Non-pigmented ciliary epithelial cell (primary cell): ENCODE measurements at places on chromosomes 2 and 18.

GRCh38 chr2:12151716-12152115 is 405.3 kb downstream of the LPIN1 start:
- DNase-seq = no peak

DNA sequence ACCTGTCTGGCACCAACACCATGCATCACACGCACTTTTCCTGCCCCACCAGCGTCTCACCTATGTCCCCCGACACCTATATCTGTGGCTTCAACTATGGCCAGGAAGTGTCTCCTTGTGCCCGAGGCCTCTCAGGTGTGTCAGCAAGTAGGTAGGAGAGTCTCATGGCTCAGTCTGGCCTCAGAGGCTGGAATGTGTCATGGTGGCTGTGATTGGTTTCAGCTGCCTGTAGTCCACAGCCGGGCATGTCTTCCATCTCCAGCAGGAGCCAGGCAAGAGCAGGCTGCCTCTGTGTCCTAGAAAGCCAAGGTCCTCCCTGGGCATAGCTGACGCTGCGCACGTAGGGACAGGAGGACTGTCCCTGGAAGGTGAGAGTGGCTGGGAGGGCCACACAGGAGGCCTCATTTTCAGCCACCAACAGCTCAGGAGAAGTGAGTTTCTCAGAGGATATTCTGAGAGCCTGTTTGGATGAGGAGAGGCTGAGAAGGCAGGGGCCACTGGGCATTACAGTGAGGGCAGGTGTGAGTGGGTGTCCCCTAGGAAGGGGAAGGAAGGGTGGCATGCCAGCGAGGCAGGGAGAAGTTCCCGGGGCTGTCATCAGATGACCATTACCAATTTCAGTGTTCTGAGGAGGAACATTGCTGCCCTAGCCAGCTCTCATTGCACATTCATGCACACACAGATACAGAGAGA is 47.2 kb downstream of the SDC1 start:
- DNase-seq = no peak

GRCh38 chr2:96318723-96319122 is 6.4 kb upstream of the ITPRIPL1 start:
- no peak for DNase-seq

DNA sequence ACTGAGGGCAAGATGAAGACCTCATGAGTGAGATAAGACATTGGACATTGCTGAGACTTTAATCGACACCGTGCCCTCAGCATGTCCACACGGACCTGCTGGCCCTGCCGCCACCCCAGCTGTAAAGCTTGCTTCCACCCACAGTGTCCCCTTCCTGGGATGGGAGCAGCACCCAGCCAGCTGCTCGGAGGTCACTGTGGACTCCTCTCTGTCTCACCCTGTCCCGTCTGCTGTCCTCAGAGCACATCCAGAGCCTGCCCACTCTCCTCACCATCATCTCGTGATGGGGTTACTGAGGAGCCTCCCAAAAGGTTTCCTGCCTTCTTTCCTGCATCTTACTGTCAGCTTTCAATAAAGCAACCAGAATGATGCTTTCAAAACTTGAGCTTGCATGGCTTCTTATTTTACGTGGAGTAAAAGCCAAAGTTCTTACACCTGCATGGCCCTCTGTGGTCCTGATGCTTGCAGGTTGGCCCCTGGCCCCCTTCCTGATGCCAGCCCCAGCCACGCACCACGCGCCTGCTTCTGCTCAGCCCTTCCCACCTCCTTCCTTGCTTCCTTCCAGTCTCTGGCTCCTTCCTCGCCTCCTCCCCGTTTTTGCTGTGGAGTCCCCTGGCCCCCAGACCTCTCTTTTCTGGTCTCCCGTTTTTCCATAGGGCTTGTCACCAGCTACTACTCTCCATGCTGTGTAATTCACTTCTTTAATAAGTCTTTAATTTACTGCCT is 67.0 kb downstream of the DGKD start:
- no peak for DNase-seq

DNA sequence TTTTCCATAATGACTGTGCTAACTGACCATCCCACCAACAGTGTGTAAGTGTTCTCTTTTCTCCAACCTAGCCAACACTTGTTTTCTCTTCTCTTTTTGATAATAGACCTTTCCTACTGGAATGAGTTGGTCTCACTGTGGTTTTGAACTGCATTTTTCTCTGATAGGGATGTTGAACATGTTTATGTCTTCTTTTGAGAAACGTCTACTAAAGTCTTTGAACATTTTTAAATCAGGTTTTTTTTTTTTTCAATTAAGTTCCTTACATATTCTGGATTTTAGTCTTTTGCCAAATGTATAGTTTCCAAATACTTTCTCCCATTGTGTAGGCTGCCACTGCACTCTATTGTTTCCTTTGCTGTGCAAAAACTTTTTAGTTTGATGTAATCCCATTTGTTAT is 405.5 kb upstream of the FIGN start:
- DNase-seq = no peak

DNA sequence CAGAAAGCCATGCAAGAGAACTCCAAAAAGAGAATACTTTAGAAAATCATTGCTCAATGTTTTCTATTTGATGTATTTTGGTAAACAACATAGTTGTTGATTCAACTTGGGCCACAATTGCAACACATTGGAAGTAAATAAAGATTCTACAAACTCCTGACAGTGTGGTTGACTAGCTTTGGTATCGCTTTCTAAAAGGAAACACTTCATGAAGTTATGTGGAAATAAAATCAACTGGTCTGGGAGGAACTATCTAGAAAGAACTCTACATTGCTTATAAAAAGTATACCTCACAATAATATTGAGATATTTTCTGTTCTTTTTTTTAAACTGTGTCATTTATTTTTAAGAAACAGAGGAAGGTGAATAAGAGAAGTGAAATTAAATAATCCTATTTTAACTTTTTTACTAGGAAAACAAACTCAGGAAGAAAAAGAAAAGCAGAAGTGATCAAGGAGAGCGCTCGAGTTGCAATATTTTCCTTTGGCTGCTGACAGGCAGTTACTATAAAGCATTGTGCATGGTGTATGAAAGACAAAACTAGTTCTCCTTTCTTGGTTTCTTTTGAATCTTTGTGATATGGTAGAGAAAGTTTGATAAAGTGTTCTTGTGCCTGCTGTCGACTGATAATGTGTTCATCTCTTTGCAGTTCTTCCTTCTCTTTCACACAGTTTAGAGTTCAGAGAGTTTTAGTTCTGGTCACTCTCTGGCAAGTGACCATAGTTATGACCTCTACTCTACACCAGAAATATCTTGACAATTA is 3.0 kb downstream of the DHRS9 start:
- DNase-seq = no peak

DNA sequence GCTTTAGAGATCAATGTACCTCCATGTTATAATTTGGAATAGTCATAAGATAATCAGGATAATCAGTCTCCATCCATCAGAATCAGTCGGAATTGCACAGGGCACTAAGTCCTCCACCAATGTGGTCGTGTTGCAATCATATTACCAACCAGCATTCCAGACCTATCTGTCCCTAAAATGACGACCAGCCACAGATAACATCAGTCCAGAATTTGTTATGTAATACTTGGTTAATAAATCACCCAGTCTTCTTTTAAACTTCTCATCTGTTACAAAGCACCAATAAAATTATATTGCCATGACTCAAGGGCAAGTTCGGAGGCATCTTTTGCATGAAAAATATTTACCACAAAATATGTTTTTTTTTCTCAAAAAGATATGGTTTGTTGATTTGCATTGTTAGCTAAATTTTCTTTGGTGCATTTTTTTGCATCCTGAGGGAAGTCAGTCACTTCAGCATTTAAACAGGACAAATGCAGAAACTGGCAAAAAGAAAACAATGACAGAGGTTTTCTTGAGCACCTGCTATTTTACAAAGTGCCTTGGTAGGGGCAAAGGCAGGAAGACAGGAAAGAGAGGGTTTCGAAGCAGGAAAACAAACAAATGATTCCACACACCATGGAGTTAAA is 29.3 kb downstream of the PIEZO2 start:
- DNase-seq = no peak

DNA sequence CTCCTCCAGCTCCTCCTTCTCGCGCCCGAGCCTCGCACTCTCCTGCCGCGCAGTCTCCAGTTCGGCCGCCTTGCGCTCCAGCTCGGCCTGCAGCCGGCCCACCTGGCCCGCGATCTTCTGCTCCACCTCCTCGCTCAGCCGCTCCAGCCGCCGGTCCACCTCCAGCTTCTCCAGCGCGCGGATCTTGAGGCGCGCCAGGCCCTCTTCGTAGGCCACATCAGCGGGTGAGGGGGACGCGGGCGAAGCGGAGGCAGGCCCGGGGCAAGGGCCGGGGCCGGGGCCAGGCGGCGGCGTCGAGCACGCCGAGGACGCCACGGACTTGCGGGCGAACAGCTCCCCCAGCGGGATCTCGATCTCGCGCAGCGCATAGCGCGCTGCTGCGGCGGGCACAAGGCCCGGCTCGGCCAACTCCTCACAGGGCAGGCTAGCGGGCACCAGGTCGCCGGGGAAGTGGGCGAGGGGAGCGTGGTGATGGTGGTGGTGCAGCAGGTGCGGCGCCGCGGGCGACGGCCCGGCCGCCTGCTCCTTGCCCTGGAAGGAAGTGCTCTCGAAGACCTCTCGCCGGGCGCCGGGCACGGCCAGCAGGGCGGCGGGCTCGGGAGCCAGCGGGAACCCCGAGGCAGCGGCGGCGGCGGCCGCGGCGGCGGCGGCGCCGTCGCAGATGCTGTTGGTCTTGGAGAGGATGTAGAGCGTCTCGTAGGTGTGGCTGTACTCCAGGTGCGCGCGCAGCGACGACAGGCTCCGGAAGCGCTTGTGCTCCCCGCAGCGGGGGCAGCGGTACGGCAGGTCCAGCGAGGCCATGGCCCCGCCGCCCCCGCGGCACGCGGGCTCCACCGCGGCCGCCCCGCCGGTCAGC is 15.2 kb downstream of the FBXO41 start:
- DNase-seq = no peak

DNA sequence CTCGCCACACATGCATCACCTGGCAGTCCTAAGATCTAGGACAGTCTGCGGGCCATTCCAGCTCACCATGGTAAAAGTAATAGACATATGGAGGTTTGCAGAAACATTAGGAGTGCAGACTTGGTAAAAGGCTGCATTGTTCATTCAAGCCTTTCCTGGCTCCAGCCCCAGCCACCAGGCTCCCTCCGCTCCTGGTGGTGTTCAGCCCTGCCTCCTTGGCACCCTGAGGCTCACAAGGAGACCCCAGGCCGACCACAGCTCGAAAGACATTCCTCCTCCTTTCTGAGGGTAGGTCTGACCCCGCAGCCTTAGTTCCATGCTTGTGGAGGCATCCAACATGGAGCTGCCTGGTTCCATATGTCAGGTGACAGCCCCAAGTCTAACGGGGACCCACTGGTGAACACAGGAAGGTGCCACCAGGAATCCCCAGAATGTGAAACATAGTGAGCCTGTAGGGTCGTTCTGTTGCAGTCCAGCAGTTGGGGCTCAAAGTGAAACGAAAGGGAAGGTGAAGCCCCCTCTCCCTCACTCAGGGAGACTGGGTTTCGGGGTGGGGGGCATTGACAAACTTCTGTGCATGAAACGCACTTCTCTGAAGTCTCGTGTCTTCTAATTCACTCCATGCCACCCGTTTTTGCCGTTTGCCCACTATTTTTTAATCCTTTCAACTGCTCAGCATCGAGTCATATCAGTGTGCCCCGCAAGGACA is 5.0 kb upstream of the SP100 start:
- DNase-seq = no peak

DNA sequence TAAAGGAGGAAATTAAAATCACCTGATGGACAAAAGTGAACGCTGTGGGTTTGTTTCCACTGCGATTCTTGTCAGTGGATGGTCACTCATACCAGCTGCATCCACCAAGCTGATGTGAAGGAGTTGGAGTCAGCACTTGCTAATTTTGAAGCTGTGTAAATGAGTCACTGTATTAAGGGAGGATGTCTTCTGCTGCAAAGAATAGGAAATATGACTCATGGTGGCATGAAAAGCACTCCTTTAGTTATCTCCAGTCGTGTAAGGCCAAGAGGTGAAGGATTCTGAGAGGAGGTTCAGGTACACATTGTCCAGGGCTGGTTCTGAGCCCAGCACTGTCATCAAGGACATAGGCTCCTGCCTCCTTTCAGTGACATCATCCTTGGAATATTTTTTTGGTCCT is 71.7 kb upstream of the SKOR2 start:
- DNase-seq = no peak

GRCh38 chr2:241892299-241893137 is 23.0 kb downstream of the RTP5 start:
- no peak for DNase-seq

DNA sequence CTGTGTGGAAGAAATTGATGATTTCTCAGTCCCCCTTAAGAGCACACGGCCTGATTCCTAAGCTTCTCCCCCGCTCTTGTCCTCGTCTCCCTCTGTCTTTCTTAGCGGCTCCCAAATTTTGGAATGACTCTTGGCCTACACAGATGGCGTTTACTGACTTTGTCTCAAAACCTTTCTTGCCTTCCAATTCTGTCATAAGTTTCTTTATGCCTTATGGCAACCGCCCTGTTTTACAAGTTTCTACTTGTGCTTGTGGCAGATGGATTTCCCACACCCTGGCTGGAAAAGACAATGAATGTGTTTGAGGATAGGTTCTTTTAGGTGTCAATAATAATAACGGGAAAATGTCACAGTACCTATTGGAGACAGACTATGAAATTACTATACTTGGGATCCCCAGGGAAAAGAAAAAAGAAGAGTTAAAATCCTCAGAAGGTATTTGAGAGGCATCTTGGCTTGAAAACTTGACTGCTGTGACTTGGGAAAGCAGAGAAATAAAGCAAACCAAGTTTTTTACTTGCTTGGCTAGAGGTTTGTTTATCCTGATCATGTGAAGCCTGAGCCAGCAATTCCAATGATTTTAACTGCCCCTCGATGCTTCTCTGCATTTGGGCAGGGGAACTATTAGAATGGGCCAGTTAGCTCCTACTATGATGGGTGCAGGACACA is 276.4 kb downstream of the HRH4 start:
- no peak for DNase-seq

GRCh38 chr2:230751062-230751461 is 38.4 kb downstream of the CAB39 start:
- DNase-seq = no peak

DNA sequence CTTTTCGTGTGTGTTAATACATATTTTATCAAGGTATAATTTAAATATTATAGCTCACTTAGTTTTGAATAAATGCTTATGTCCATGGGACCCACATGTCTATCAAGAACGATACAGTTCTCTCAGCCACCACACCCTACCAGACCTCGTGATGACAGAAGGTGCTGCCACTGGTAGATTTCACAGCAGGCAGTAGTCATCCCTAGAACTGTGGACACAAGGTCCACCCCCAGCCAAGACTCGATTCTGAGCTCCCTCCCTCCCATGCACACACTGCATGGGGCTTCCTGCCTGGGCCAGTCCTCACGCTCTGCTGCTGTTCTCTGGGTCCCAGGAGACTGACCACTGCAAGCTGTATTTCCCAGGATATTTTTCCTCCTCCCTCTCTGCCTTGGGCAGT is 26.5 kb upstream of the CREB1 start:
- no peak for DNase-seq

DNA sequence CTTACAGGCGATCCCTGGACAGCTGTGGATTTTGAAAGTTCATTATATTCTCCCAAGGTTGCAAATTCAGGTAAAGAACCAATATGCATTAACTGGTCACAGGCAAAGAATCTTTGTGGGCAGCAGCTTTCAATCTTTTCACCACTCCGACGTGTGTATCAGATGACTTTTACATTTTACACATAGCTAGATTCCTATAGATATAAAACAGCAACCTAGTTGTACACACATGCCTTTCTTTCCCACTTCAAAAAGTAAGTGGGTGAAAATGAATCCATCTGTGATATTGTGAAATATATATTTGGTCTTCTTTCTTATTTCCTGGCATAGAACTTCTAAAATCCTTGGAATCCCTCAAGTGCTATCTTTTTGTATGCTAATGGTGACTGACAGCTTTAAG is 72.5 kb downstream of the SCG2 start:
- DNase-seq = no peak
